ENCODE measurements at places on chromosomes 5 and 9.

- DNase-seq = no peak
These were observed 185.1 kb downstream of the FSTL4 start for GRCh38 chr5:133427121-133427777.

DNA sequence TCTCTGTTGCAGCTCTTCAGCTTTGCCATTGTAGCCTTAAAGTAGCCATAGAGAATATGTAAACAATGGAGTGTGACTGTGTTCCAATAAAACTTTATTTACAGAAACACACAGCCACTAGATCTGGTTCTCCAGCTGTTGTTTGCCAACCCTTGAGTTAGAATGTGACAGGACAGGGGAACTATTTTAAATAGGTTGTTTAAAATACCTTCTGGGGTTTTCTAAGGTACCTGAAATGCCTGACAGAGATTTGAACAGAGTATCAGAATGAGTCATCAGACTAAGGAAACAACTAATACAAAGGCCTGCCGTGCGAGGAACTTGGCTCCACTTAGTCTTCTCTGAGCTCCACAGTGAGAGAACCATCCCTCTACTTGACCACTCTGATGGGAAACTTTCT, 85.4 kb downstream of the HSD17B4 start:
- DNase-seq = no peak

- no peak for DNase-seq
These were observed 44.3 kb downstream of the TENT4A start for GRCh38 chr5:6757414-6757969.

GRCh38 chr5:22757776-22758175, 95.4 kb downstream of the CDH12 start:
- DNase-seq = no peak

DNA sequence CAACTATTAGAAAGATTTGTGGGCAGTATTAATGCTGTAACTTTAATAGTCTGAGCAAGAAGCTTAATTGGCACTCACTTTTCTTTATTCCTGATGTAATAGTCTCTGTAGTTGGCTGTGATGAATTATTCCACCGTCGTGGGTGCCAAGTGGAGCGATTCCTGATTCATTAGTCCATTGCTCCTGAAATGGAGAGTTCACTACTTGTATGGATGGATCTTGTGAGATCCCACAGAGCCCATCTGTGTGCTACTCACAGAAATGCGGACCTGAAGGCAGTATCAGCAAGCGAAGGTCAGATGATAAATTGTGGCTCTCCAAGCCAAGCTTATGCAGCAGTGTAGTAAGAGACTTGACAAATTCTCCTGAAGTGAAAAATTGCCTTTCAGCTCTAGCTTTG, 212.2 kb downstream of the CHSY3 start:
- DNase-seq = no peak

GRCh38 chr9:92723801-92724323, 40.8 kb downstream of the BICD2 start:
- DNase-seq = no peak

- DNase-seq = no peak
These were observed 178.1 kb upstream of the COX7C start for GRCh38 chr5:86439593-86440110.

- no peak for DNase-seq
These were observed 91.2 kb downstream of the CWC27 start for GRCh38 chr5:64859881-64860280.

DNA sequence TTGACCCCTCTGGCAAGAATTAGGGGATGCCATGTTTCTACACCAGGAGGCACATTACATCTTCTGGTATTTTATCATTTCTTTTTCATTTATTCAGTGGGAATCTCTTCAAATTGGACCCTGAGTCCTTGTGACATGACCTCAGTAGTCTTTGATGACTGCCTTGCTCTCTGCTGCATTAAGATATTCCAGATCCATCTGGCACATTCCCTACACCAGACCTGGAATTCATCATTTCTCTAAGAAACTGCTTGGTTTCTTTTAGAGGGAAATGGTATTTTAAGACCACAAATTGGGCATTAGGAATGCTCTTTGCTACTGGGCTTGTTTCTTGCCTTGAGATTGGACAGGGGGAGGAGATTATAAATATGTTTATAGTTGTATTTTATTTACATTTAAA, 61.0 kb downstream of the GALNT10 start:
- no peak for DNase-seq

DNA sequence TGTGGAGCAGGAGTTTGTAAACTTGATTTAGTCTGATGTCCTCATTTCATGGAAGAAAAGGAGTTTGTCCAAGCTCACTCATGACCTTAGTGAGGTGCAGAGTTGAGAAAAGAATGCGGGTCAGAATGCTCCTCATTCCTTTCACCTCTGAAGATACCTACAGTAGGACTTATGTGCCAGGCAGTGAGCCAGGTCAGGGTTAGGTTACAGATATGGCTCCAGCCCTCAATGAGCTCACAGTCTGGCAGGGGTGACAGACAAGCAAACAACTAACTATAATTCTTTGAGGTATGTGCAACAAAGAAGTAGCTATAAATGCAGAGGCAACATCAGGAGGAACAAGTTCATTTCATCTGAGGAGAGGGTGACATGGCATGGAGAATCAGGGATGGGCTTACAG, 102.5 kb downstream of the SPATA31D1 start:
- DNase-seq = no peak

DNA sequence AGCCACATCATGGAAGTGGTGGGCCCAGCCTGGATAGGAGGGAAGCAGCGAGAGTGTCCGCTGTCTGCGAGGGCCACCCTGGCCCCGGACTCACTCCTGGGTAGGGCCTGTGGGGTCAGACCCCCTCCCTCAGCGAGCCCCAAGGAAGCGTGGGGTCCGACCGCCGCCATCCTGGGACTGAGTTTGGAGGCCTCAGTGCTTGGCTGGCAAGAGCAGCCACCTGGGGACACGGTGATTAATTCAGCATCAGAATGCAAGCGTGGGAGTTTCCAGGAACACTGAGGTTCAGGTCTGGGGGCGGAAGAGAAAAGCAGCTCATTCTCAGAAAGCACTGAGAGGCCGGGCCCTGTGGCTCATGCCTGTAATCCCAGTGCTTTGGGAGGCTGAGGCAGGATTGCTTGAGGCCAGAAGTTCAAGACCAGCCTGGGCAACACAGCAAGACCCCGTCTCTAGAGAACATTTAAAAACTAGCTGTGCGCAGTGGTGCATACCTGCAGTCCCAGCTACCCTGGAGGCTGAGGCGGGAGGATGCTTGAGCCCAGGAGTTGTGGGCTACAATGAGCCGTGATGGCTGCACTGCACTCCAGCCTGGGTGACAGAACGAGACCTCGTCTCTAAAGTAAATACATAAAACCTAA, 18.3 kb upstream of the CAMSAP1 start:
- no peak for DNase-seq

DNA sequence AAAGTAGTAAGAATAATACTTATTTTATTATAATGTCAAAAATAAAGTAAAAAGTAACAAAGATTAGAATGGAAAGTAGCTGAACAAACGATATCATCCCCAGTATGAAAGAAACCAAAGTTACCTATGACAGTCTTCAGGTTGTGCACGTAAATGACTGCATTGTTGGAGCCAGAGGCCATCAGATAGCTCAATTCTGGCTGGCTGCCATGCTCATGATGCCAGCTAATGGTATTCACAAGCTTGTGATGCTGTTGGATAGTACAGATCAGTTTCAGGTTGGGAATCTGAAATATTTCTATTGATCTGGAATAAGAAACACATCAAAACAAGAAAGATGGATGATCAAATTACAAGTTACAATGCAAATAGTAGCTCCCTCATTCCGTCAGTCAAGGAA, 21.1 kb downstream of the GEMIN5 start:
- no peak for DNase-seq

DNA sequence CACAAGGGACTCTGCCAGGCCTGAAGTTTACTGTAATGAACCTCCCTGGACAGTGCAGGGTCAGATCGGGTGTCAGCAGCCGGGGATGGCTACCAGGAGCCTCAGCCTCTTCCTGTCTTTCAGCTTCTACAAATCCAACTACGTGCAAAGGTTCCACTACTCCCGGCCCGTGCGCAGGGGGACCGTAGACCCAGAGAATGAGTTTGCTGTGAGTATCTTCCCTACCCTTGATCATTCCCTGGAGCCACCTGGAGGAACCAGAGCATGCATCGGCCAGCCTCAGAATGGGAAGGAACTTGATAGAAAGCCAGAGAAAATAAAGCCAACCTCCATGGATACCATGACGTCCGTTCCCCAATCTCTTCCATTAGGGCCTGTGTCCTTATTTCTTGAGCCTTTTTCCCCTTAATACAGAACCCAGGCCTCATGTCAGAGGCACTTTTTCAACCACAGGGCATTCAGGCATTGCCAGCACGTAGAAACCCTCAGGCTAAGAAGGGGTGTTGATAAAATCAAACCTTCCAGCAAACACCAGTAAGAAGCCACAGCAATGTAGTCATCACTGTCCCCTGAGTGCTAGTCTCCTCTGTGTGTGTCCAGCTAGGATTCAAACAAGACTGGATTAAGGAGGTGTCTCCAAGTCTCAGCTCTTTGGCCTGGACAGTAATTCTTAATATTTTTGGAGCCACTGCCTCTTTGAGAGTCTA, 49.0 kb upstream of the FOXI1 start:
- DNase-seq = no peak

DNA sequence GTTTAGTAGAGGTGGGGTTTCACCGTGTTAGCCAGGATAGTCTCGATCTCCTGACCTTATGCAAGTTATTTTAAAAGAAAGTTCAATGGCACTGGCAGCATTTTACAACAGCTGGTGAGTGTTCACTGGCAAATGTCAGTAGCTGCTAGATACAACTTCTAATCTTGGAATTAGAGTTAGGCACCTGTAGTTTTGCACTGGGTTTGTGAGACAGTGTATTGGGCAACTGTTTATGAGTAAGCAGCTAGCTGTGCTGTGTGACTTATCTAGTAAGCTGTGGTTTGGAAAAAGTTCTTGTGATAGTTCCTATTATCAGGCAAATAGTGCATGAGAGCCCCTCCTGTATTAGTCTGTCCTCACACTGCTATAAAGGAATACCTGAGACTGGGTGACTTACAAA, 61.5 kb downstream of the UBE2QL1 start:
- no peak for DNase-seq

- no peak for DNase-seq
These were observed 14.8 kb upstream of the ABL1 start for GRCh38 chr9:130820135-130820738.

DNA sequence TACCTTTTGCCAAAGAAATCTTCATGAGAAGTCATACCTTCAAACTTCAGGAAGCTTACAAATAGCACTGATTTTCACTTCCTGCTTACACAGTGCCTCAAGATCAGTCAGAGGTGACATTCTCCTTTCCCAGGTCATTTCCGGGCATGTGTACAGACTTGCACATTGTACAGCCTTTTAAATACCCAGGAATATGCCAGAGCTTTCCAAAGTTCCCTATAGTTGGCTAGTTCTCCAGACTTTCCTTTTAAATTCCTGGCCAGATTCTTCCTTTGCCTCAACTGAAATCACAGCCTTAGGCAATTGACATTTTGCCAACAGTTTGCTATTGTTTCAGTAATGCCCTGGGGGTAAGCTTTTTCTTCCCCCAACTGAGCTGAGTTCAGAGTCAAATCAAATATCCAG, 47.2 kb downstream of the RFX3 start:
- no peak for DNase-seq

DNA sequence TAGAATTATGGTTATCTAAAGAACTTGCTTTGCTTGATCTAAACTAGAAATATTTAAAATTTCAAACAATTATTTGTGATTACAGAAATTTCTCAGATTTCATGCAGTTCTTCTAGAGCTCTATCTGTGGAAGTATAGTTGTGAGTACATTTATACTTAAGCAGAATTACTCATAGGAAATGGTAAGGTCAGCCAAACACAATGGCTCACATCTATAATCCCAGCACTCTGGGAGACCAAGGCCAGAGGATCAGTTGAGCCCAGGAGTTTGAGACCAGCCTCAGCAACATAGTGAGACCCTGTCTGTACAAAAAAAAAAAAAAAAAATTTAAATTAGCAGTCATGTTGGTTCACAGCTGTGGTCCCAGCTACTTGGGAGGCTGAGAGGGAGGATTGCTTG, 71.0 kb downstream of the INVS start:
- DNase-seq = no peak

DNA sequence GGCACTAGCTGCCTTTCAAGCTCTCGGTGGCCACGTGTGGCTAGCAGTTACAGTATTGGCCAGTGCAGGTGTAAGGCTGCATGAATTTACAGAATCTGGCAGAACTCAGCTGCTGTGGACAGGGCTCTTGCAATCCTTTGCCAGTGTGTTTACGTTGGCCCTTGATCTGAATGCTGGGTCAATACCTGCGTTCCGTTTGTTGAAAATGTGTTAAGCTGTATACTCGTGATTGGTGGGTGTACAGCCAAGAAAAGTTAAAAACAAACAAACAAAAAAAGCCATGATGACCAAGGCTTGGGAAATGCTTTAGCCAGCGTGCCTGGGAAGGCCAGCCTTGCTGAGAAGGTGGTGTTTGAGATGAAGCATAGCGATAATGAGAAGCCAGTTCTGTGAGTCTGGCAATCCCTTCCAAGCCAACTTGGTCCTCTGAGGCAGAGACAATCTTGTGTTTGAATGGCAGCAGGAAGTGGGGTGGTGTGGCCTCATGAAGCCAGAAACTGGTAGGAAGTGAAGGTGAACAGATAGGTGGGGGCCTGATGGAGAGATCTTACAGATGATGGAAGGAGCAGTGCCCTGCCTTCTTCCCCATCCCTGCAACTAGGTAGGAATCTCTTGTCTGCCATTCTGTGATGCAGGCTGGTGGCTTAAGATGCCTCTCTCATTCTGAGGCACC, 820 bp upstream of the CFAP90 start:
- DNase-seq = no peak

DNA sequence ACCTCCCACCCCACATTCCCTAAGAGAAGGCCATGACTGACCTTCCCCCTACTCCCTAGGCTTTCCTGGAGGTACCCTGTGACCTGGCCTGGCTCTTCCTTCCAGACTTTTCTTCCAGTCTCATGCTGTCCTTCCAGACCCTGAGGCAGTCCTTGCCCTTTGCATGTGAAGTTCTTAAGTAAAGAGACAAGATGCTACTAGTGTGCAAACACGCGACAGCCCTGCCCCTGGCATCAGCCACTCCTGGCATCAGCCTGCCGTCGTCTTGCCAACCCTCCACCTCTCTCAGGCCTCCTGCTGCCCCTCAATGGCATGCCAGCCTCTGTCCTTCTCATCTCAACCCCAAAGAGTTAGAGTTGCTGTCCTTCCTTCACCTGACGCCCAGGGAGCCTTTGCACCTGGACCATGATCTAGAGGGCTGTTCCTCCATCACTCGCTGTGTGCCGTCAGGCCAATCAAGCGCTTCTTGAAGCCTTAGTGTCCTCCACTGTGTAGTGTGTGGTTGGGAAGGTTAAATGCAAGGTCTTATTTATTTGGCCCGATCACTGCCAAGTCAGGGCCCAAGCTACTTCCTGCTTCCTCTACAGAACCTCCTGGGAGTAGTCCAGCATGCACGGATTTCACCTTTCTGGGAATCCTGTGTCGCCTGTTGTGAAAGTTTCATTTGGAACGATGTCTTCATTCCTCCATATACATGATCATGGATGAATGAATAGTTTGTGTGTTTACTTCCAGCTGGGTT, 61.9 kb downstream of the WWC1 start:
- no peak for DNase-seq

DNA sequence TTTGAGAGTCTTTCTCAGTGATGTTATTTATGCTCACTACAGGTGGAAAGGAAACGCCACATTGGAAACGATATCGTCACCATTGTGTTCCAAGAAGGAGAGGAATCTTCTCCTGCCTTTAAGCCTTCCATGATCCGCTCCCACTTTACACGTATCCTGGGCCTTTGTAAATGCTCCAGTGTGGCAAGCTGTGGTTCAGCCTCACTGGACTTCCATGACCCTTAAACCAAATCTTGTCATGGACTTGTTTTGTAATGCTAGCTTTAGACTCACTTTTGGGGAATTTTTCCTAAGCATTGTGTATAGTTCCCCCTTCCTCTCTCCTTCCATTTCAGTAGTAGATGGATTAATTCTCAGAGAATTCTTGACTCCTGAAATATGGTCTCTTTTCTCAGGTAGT, 60.9 kb upstream of the SLC2A8 start:
- no peak for DNase-seq

All from CD4-positive, alpha-beta T cell (primary cell).